ENCODE measurements at places on chromosomes 4 and X. TPM values are rescaled to one million over a fixed set of nuclear protein-coding genes. Genes with fewer than 3 reads are reported as not detected.

DNA sequence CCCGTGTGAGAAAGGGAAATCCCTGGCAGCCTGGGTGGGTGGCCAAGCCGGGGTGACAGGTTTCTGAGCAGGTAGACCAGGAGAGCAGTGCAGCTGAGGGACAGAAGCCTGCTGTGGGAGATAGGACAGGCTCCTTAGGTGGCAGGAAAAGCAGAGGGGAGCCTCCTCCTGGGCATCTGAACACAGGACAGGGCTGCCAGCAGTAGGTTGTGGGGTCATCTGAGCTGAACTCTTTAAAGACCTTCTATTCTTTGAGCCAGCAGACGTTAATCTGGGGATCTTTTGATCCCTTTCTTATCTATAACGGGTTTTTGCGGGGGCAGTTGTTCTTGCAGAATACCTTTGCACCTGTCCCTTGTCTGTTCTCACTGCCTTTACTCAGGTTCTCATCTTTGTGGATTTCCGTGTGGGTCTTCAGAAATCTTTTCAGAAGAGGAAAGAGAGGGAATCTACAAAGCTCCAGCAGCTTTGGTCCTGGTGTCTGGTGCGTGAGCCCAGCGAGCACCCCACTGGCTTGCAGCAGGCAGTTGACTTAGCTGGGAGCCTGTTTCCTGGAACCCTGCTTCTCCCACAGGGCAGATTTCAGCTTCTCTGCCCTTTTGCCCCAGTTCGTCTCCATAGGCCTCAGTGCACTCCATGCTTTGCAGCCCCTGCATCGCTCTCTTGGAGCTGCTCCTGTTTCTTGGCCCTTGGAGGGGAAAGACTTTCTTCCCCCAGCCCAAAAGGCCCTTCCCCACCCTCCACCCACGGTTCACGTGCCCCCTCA, 35.8 kb upstream of the TADA2B start:
- no peak for DNase-seq

GRCh38 chr4:12555011-12555410, 929.1 kb downstream of the RAB28 start:
- no peak for DNase-seq

DNA sequence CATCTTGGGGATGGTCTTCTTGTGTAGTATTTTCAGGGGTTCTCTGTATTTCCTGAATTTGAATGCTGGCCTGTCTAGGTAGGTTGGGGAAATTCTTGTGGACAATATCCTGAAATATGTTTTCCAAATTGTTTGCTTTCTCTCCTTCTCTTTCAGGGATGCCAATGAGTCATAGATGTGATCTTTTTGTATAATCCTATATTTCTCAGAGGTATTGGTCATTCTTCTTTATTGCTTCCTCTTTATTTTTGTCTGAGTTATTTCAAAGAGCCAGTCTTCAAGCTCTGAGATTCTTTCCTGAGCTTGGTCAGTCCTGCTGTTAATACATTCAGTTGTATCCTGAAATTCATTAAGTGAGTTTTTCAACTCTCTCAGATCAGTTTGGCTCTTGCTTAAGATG, 73.1 kb downstream of the MAMLD1 start:
- no peak for DNase-seq

ARHGAP36 gene
- not detected for total RNA-seq

BGN gene
- total RNA-seq = 157 TPM
